ENCODE measurements at places on chromosomes 1 and 21.

DNA sequence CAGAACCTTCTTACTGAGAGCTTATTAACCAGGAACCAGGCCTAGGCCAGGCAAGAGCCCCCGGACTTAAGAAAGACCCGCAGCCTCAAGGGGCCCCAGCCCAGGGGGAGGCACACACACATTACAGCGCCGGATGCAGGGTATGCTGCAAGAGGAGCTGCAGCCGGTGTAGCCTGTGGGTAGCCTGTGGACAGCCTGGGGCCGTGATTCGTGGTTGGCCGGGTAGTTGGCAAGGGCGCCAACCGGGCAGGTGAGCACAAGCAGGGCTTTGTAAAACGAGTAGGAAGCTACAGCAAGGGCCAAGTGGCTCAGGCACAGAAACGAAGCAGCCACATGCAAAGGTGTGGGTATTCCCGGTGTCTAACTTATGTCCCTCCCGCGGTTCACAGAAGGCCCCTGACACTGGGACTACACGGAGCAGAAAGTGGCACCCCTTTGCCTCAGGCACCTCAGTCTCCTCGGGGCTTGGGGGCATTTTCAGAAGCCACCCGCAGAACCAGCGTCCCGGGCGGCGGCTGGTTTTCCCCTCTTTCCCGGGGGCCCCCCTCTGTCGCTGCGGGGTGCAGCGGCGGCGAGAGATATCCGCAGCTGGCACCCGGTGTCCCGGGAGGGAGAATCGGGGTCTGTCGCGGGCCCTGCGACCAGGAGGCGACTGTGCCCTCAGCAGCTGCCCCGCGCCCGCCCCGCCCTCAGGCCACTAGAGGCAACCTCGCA is 40.8 kb downstream of the KIAA1614 start:
- DNase-seq = peak; percentile 64

- no peak for DNase-seq
Measured at GRCh38 chr1:192592517-192592916, 16.9 kb downstream of the RGS1 start.

DNA sequence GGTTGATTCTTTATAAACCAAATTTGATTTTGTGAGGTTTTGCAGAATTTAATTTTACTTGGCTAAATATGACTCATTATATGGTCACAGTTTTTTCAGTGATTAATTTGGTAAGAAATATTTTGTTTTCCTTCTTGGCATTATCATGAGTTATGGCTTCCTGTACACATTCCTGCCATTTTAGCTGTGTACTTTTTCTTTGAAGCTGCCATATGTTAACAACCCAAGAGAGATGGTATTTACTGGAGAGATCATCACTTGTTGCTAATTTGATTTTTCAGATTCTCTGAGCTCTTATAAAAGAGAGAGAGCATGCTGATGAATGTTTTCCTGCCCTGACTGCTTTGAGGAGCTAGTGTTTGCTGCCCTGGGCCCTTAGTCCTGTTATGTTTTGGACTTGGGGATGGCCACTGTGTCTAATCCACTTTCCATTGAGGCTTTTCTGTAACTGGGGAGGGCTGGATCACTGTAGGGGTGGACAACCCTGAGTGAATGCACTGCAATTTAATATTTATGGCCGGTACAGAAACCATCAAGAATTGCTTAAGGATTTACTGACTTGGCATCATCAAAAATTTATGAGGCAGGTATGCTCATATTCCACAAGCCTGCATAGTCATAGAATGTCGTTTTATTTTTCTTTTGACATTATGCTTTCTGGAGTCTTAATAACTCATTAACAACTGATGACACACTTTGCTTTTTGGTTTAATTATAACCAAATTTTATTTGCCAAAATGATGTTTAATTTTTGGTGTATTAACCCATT is 200.9 kb downstream of the DISC1 start:
- DNase-seq = no peak

DNA sequence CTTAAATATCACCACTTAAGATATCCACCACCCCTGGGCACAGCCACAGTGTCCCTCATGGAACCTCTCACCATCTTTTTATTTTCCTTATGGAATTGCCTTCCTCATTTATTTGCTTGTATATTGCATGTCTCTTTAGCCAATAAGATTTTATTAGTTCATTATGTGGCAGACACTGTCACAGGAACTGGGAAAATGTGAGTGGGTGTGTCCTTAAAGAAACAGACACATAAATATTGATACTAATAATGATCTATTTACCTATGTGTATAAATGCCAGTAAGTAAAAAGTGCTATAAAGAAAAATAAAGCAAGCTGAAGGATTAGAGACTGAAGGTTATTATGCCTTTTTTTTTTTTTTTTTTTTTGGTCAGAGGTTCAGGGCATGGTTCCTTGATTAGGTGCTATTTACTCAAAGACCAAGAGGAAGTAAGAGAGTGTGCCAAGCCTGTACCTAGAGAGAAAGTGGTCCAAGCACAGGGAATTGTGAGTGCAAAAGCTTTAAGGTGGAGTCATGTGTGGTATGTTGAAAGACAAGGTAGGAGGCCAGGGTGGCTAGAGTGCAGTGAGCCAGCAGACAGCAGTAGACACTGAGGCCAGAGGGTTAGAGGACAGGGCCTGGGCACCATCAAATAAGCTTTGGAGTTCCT is 589.0 kb downstream of the USP25 start:
- no peak for DNase-seq

- peak; percentile 61 for DNase-seq
Measured at GRCh38 chr1:59699227-59699847, 115.4 kb upstream of the HOOK1 start.

- no peak for DNase-seq
Measured at GRCh38 chr1:29217633-29218032, 13.1 kb downstream of the MECR start.

DNA sequence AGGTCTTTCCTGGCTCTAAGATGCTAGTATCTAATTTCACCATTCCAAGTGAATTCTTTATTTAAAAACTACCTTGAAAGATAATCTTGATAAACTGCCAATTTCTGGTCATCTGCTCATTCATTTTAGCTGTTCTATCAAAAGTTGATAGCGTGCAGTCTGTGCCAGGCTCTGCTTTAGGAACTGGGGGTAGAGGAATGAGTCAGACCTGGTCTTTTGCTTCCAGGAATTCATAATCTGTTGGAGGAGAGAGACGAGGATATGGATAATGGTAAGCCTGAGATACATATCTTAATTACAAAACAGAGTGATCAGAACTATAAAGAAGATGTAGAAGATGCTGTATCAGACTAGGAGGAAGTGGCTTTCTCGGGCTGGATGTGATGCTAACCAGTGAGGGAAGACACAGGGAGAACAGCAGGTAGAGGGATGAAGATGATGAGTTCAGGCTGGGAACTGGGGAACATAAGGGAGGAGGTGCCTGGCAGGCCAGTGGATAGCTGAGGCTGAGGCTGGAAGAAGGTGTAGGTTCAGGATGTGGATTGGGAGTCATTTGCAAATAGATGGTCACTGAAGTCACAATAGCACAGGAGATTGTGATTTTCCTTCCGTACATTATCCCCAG is 12.3 kb upstream of the PHC2 start:
- no peak for DNase-seq

GRCh38 chr1:16906873-16907272 is 11.1 kb downstream of the RNU1-2 start:
- no peak for DNase-seq

DNA sequence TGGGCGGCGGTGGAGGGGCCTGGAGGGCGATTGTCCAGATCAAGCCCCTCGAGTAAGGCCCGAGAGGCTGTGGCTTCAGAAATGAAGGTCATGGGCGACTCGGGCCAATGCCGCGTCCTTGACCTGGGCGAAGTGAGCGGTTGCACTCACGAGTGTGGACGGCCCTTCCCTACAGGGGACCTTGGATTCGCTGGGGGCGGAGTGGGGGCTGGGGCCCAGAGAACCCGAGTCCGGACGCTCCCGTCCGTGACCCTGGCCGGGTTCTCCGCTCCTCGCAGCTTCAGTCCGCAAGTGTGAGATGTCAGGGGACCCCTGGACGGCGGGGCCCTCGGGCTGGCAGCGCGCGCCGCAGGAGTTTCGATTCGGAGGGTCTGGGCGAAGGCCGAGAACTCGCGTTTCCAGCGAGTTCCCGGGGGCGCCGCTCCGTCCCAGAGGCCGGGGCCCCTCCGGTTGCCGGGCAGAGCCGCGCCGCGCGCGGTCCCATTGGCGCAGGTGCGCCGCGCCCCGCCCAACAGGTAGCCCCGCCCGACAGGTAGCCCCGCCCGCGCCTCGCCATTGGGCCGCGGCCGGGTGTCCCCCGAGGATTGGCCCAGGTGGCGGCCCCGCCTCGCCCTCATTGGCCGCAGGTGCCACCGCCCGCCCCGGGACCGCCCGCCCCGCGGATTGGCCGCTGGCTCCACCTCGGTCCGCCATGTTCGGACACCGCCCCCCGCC is at the start of gene PRKCZ:
TSS of gene PRKCZ (plus strand) at position 694 of the 714 bp plus-strand sequence. CDS start 220 bp downstream, outside the sequence.
- peak; percentile 82 for DNase-seq

DNA sequence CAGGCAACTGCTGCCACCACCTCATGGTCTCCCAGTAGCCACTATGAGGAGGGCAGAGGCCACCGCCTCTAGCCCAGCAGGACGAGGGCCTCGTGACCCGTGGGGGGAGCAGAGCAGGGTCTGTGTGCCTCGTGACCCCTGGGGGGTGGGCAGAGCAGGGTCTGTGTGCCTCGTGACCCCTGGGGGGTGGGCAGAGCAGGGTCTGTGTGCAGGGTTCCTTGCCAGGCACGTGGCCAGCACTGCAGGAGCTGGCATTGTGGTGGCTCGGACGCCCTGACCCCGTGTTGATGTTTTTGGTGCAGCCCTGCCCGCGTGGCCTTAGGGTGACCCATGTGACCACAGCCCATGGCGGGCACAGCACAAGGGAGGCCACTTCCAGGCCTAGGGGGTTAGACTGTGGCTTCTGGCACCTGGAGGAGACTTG is 52.8 kb downstream of the SLX9 start:
- DNase-seq = no peak

DNA sequence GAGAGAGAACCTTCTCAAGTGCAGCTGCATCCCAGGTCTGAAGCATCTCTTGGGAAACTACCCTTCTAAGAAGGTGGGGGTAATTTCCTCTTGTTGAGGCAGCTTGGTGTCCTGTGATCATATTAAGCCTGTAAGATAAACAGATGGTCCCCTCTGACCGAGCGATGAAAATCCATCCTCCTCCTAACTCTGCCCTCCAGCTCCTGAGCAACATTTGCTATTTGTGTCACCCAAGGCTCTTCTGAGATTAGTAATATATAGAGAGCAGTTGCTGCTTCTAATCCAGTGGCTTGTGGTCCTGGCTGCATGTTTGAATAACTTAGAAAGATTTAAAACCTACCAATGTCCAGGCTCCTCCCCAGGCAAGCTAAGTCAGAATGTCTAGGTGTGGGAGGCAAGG is 123.7 kb downstream of the DISC1 start:
- DNase-seq = no peak

DNA sequence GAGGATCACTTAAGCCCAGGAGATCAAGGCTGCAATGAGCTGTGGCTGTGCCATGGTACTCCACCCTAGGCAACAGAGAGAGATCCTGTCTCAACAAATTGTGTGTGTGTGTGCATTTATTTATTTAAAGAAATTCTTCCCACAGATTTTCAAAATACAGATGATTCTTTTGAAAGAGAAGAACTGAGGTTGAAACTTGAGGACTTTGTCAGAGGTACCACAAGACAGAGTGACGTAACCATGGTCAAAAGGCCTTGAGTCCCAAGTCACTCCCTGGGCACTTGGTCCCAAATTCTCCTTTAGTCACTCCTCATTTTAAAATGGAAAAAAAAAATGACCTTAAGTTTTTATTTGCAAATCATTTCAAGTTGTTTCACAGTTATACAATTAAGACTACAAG is 57.4 kb downstream of the TIAM1 start:
- no peak for DNase-seq

- DNase-seq = no peak
Measured at GRCh38 chr1:98402860-98403259, 258.7 kb upstream of the SNX7 start.

DNA sequence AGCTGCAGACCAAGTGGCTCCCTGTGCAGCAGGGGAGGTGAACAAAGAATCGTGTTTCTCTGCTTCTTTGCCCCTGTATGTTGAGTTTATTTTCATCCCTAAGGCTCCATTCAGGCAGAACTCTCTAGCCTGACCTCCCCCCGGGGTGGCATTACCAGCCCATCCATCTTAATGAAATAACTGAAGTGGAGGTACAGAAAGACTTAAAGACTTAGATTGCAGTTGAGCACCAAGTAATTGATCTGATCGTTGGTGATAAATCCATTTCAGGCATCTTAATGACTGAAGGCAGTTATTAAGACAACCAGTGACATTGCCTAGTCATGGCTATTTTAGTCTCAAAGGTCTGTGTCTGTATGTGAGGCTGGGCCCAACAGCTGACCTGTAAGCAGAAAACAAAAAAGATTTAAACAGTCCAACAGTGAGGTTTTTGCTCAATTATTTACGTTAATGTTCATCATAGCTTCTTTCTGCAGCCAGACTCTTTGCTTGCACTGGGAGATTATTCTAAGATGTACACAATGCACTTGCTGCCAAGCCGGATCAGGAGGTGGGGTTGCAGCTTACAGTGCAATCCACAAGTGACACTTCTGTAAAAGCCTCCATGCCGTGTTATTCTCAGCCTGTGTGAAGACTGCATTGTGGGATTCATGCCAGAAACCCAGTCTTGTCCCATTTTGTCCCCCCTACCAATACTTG is 363.0 kb upstream of the DUSP10 start:
- DNase-seq = no peak
